ENCODE measurements at places on chromosomes 6 and 20. TPM values are rescaled to one million over a fixed set of nuclear protein-coding genes. Genes with fewer than 3 reads are reported as not detected.

DNA sequence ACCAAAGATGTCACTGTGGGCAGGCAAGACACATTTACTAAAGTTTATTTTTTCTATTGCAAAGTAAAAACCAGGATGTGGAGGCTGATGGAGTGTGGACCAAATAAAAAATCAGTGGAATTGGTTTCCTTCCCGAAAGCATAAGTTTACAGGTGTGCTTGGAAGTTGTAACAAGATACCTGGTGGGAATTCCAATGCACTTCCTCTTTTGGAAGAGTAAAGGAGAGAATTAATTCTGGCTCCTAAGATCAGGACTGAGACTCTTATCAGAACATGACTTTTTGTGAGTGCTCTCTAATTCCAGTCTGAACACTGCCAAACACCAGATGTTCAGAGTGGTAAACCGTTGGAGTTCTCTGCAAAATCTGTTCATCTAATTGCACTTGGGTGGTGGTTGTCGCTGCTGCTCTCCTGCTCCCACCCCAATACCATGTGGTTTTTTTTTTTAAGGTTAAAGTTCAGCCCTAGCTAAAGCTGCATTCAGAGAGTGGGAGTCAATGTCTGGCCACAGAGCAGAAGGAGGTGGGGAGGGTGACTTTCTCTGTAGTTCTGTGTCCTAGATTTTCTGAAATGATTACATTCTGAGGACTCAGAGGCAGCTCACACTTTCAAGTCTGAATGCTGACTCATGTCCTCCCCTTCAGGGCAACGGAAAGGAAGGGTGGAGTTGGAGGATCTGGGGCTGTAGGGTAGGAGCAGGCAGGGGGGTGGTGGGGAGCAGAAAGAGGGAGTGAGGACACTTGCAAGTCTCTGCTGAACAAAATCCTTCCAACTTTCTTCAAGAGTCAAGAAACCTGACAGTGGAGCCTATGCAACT lies 275.8 kb upstream of the PRDM1 start:
- ATAC-seq, result peak; percentile 78

DNA sequence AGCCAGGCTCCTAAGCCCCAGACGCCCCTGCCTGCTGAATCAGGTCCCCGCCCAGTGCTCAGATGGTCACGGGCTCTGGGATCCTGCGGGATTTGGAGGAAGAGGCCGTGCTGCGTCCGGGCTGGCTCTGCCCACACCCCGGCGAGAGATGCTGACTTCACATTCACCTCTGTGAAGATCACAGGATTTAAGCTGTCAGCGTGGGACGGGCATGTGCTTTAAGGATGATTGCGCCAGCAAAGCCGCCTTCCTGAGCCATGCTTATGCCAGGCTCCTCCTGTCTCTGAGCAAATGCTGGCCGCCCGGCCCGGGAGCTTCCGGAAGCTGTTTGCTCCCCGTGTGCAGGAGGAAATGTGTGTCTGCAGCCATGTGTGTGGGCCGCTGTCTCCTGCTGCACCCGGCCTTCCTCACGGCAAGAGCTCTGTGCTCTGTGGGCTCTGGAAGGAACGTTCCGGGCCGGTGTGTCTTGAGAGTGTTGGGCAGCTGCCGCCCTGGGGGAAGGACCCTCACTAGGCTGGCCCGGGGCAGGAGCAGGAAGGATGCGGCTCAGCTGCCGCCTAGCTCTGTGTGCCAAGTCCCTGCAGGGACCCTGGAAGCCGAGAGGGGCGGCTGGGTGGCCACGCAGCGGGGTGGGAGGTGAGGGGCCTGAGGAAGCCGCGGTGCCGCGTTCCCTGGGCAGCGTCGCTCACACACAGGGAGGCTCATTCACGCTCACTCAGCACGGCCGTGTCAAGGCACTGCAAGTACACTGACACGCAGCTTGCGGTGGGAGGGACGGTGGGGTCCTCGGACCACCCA lies 19.0 kb upstream of the BHLHE23 start:
- ATAC-seq, result no peak

GRCh38 chr6:157033428-157034140 lies 256.4 kb downstream of the ARID1B start:
- ATAC-seq, result no peak

LBP gene
- 0.19 TPM for total RNA-seq

- no peak for ATAC-seq
Measured at GRCh38 chr6:152979116-152979515, 3.7 kb downstream of the FBXO5 start.
